ENCODE measurements at places on chromosomes 16 and 17. TPM values are rescaled to one million over a fixed set of nuclear protein-coding genes. Genes with fewer than 3 reads are reported as not detected.

The CTRL gene
- 1.1 TPM for total RNA-seq

The NMRAL1 gene
- total RNA-seq = 67.0 TPM

The CPNE7 gene
- total RNA-seq = 3.2 TPM

The SCIMP gene
- not detected for total RNA-seq
